ENCODE measurements at places on chromosomes 13 and 19. TPM values are rescaled to one million over a fixed set of nuclear protein-coding genes. Genes with fewer than 3 reads are reported as not detected.

The KBTBD6 gene
- total RNA-seq: 7.1 TPM

The ZNF284 gene
- 1.4 TPM for total RNA-seq

The CARD8 gene
- total RNA-seq: 171 TPM

The BRD4 gene
- 117 TPM for total RNA-seq

The ZIC5 gene
- not detected for total RNA-seq

The ANGPTL4 gene
- total RNA-seq: 0.36 TPM

The B3GNT3 gene
- not detected for total RNA-seq

The HCST gene
- total RNA-seq: 93.1 TPM

The FAM216B gene
- total RNA-seq: not detected

The NXNL1 gene
- total RNA-seq: not detected

The HIF3A gene
- not detected for total RNA-seq

The PLPPR3 gene
- not detected for total RNA-seq

The ZIC2 gene
- not detected for total RNA-seq

The ZNF160 gene
- total RNA-seq: 27.8 TPM

The GPC6 gene
- total RNA-seq: not detected

The CRB3 gene
- total RNA-seq: 0.55 TPM

The LGALS14 gene
- not detected for total RNA-seq

The PHLDB3 gene
- total RNA-seq: 20.2 TPM

The C19orf73 gene
- 0.68 TPM for total RNA-seq

The MATK gene
- 18.8 TPM for total RNA-seq

The NKG7 gene
- 135 TPM for total RNA-seq

The FBL gene
- 375 TPM for total RNA-seq

The FFAR2 gene
- total RNA-seq: not detected

The SULT2A1 gene
- total RNA-seq: not detected

Data from T-helper 2 cell treated with Interferon-gamma antibody and Interleukin-4, amounts not matched to agents 100 ng/mL and 5 ng/mL, for 36 hours (primary cell).